RPMI8226 (cell line): ENCODE measurements at places on chromosomes 16 and 17.

- DNase-seq: no peak
Measured at GRCh38 chr17:44707755-44708400, 587 bp upstream of the DBF4B start.

DNA sequence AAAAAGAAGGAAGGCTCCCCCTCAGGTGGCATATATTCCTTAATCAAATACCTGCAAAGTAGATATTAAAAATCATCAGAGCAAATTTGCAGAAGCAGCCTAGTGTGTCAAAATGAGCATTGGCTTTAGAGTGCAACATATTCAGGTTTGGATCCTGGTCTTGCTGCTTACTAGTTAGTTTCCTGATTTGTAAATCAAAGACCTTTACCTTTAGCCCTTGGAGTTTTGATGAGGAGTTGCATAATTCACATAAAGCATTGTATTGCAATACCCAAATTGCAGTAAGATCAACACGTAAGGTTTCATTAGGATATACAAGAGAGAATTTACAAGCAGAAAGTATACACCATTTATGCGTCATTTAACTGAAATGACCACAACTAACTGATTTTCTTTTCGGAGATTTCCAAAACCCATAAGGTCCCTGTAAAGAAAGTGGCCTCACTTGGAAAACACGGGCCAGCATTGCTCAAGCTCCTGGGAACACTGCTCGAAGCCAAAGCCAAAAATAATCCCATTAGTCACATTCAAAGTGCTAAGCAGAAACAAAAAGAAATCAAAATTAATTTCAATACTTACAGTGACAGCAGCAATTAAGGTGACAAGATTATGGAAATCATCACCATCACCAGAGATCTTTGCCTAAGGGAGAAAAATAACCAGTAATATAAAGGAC, 415.9 kb upstream of the ERCC4 start:
- no peak for DNase-seq

GRCh38 chr17:79991924-79992648, 43.6 kb downstream of the TBC1D16 start:
- DNase-seq: no peak

DNA sequence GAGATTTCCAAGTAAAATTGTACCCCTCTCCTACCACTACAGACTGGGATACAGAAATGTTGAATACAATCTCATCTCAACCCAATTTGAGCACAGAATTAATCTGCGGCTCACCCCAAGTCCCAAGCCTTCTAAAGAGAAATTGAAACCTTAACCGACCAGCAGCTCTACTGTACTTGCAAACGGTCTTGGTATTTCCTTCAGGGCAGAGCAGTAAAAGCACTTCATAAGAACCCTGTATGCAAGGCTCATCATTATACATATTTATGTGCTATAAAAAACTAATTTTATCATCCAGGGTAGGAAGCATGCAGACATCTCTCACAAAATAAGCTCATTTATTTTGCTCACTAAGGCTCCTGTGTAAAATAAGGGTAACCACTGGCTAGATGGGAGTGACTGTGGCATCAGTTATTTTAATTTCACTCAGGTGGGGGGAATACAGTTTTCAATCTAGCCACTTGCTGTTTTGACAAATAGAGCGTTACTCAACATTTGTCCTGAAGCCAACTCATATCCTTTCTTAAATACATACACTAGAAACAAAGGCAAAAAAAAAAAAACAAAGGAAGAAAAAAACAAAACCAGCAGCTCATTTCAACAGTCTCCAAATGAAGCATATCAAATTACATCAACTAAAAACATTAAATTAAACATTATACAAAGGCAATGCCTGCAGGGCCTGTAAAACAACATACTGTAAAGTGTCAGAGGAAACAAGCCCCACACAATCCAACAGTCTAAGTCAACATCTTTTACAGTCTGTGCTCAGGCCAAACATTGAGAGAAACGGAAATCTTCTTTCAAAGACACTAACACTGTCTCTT, 65.0 kb downstream of the PARN start:
- peak; percentile 52 for DNase-seq

GRCh38 chr16:89923640-89924296, 626 bp downstream of the TUBB3 start:
- DNase-seq: peak; percentile 16

GRCh38 chr17:81961087-81961511, at the start of gene NOTUM:
TSS of gene NOTUM (minus strand) at chr17:81961187. CDS start at chr17:81960909, 278 bp downstream.
- peak; percentile 73 for DNase-seq

GRCh38 chr17:73126716-73127473, 34.4 kb upstream of the SLC39A11 start:
- no peak for DNase-seq

- DNase-seq: peak; percentile 94
Measured at GRCh38 chr17:42964161-42964932, at the start of gene AARSD1. TSS of gene AARSD1 (minus strand) at chr17:42964454. CDS start at chr17:42964440, 14 bp downstream.

GRCh38 chr16:70568601-70569237, 45.1 kb downstream of the SF3B3 start:
- no peak for DNase-seq
